Fibroblast of the aortic adventitia (primary cell): ENCODE measurements at places on chromosomes 5 and 9.

- no peak for DNase-seq
Observed at GRCh38 chr9:94928691-94929368, 202.3 kb downstream of the AOPEP start.

GRCh38 chr5:97418462-97418861 is 235.4 kb upstream of the RIOK2 start:
- DNase-seq, result no peak

- no peak for DNase-seq
Observed at GRCh38 chr5:73709536-73710129, 83.6 kb downstream of the ARHGEF28 start.

DNA sequence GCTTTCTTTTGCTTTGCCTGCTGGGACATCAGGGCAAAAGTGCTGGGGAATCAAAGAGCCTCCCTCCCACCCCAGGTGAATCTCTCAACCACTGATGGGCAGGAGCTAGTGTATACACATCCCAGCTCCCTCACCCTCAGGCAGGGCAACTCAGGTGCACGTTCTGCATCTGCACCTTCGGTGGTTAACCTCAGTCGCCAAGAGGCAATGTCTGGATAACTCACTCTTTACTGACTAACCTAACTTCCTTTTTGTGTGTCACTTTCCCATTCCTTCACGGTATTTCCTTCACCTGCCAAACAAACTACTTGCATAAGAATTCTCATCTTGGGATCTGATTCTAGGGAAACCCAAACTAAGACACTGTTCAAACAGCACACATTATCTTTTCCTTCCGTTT is 26.3 kb downstream of the CNTFR start:
- DNase-seq, result no peak

DNA sequence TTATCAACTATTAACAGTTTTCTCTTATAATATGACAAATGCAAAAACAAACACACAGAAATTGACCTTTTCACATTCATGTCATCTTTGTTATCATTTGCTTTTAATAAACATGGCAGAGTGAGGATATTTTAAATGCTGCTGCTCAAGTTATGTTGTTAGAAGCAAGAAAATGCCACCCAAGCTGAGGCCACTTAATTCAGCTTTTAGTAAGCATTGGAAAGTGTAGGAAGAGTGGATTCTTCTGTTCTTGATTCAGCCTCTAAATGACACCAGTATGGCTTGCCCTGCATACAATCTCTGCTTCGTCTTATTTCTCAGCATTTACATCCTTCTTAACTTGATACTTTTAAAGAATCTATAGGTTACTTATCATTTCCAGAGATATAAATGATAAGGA is 420.4 kb upstream of the POU5F2 start:
- DNase-seq, result no peak

- DNase-seq, result peak; percentile 85
Observed at GRCh38 chr5:63262185-63262981, 683.8 kb downstream of the LRRC70 start.

- DNase-seq, result peak; percentile 84
Observed at GRCh38 chr5:39714036-39714698, 289.4 kb upstream of the DAB2 start.

DNA sequence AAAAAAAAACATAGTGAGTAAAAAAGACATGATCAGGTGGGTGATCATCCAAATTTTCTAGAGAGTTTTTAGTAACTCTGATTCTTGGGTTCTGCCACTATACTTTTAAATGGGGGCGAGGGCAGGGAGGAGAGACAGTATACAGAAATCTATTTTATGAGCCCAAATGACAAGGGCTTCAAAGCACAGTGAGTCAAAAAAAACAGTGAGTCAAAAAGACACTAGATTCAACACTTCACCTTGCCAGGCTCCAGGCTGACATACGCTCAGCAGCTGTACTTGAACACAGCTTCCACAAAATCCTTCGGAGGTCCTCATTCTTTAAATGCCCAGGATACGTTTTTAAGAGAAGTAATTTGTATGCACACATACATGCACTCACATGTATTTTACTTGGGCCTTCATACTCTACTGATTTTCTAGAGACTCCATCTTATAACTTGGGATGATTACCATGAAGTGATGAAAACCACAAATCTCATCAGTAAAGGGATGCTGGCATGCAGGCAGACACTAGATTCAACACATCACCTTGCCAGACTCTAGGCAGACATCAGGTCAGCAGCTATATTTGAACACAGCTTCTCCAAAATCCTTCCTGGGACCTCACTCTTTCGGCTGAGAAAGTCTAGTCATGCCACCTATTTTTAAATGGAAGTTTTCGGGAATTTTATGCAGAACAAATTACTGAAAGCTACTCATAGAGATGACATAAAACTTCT is 28.8 kb downstream of the NR3C1 start:
- DNase-seq, result no peak

DNA sequence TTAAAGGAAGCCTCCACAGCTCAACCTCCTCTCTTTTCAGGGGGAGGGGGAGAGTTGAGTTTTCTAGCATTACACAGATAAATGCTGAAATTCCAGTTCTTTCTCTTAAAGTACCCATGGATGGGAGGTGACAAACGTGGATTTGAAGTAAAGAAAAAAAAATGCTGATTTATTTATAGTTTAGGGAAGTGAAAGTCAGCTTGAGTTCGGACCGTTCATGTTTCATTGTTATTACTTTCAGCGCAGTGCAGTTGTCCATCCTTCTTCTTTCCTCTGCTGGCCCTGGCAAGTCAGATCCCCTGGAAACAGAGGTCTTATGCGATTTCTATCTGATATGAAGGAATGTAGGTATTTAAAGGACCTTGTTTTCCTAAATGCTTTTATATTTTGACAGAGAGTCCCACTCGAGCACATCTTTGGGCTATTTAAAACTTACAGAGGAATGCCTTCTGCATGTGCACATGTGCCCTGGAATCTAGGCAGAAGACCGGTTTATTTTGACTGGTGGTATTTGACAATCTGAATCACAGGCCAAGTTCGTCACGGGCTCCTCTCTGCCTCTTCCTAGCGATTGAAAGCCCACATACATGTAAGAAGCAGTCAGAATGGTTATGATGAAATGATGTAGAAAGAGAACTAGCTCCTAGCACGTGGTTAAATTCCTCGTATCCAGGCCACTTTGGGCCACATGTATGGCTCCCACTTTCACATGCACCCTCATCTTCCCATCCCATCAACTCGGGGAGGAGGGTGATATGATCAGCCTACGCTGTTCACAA is 385.2 kb upstream of the KLF4 start:
- DNase-seq, result no peak

GRCh38 chr5:3853362-3853761 is 257.7 kb downstream of the IRX1 start:
- DNase-seq, result no peak

DNA sequence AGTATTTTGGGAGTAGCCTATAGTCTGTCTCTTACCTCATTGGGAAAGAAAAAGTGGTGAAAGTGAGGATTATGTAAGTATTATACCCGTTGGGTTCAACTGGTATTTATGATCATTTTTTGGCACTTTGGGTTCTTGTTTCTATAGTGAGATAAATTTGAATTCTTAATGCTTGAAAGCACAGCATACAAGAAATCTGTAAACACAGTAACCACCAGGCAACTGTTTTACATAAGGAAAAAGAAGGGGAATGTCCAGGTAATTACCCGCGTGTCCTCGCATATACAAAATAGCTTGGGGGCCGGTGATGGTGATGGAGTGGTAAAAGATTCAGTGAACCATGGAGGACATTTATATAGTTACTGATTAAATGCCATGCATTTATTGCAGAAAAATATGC is 60.5 kb downstream of the BASP1 start:
- no peak for DNase-seq

- DNase-seq, result no peak
Observed at GRCh38 chr5:44245935-44246334, 143.3 kb downstream of the FGF10 start.

GRCh38 chr5:36270175-36270574 is 28.4 kb upstream of the NADK2 start:
- DNase-seq, result no peak

GRCh38 chr9:121281614-121282276 is 13.8 kb downstream of the GSN start:
- DNase-seq, result peak; percentile 73

GRCh38 chr9:69215774-69216485 is 41.9 kb downstream of the TJP2 start:
- DNase-seq, result peak; percentile 44
